ENCODE measurements at places on chromosomes 12 and 14. TPM values are rescaled to one million over a fixed set of nuclear protein-coding genes. Genes with fewer than 3 reads are reported as not detected.

NRIP2 gene
- not detected for total RNA-seq

DNA sequence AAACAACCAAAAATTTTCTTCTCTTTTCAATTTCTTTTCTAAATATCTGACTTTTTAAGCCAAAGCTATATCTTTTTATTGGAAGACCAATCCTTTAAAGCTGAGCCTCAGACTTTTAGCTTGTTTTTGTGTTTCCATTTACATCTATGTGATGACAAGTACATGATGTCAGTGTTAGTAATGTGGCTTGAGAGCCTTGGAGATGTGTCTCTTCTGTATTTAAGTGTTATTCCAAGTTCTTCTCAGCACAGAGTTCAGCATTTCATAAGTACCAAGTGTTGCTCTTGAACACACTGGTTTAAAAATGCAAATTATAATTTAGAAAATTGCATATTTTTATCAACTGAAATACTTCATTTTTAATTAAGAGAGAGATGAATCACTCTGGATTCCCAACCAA is 948.9 kb upstream of the FLRT2 start:
- DNase-seq: no peak

GRCh38 chr12:6338955-6339354 is 2.9 kb downstream of the TNFRSF1A start:
- no peak for DNase-seq

PRR4 gene
- total RNA-seq: 2.2 TPM

DNA sequence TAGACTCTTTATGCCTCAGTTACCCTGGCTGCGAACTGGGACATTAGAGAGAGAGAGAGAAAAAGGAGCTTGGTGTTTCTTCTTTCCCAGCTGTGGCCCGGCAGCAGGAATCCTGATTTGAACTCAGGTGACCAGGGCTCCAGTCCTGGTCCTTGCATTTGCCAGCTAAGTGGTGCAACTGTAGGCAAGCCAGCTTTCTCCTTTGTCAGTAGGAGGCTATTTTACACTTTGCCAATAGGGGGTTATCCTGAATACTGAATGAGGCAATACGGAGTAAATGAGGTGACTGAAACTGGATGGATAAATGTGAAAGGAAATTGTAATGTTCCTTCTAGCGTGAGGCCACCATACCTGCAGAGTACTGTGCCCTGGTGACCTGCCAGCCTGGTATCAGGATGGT is 27.8 kb downstream of the KCNA5 start:
- no peak for DNase-seq

- DNase-seq: no peak
Measured at GRCh38 chr12:83365317-83365716, 678.6 kb downstream of the TMTC2 start.

CRIP1 gene
- total RNA-seq: 21.3 TPM

DNA sequence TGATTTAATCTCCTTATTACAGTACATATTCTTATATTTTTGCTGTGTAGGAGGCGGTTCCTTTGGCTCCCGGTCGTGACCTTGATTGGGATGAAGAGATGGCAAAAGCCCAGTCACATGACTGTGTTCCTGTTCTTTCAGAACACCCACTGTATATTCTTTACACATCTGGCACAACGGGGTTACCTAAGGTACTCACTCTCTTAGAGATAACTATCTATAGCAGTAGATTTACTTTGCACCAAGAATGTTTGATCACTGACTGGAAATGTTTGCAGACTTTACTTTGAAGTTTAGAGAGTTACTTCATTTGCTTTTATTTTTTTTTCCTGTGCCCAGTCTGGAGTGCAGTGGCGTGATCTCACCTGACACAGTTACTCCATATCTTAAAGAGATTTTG is 65.2 kb downstream of the ACSS3 start:
- no peak for DNase-seq

NDUFA12 gene
- total RNA-seq: 112 TPM

- DNase-seq: no peak
Measured at GRCh38 chr12:94140556-94140955, 7.8 kb upstream of the PLXNC1 start.

APOLD1 gene
- 0.38 TPM for total RNA-seq

TROAP gene
- 2.7 TPM for total RNA-seq

GRCh38 chr14:52025310-52025709 is 36.0 kb downstream of the RTRAF start:
- peak; percentile 98 for DNase-seq

VEZT gene
- 106 TPM for total RNA-seq

AQP5 gene
- not detected for total RNA-seq

GRCh38 chr12:131454418-131455217 is 256.3 kb upstream of the SFSWAP start:
- DNase-seq: no peak

DNA sequence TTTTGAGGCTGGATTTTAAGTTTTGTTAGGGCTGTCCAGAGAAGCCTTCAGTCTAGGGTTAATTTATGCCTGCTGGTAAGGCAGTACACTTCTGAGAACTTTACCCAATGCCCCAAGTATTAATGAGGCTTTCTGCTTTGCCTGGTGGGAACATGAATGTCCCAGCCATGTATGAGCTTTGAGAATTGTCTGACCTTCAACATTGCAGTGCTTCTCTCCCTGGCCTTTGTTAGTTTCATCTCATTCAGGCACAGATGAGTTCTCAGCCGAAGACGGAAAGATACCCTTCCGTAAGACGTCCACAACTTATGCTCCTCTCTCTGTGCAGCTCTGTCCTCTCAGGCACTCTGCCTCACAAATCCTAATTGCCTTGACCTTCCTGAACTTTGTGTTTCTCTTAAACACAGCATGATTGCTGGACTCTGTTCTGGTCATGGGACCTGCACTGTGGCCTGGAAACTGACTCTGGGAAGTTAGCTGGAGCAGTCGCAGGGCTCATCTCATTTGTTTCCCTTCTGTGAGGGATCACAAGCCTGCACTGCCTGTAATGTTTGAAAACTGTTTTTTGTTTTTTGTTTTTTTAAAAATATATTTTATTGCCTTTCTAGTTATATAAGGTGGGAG is 15.7 kb downstream of the CHPT1 start:
- DNase-seq: no peak

GRCh38 chr12:112862636-112863290 is 44.0 kb upstream of the OAS1 start:
- no peak for DNase-seq

GRCh38 chr12:71748081-71748850 is 6.4 kb upstream of the RAB21 start:
- DNase-seq: no peak

DNA sequence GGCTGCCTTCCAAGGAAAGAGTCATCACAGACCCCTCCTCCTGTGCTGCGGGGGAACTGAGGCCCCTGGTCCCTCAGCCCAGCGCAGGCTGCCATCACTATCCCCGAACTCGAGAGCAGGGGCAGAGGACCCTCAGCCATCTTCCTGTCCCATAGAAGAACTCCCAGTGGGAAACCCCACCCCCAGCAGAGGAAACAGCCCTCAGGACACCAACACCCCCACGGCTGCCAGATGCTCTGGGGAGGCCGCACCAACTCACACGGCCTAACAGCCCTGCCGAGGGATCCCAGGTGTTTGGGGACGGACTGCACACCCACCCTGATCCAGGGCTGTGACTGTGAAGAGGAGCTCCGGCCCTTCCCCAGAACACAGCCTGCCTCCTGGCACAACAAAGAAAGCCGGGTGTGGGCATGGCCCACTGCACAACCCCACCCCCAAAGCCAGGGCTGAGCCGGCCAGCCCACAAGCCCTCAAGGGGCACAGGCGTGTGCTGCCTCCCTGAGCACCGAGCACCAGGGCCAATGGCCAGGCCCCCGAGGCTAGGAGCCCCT is 16.3 kb upstream of the C14orf180 start:
- no peak for DNase-seq

DNA sequence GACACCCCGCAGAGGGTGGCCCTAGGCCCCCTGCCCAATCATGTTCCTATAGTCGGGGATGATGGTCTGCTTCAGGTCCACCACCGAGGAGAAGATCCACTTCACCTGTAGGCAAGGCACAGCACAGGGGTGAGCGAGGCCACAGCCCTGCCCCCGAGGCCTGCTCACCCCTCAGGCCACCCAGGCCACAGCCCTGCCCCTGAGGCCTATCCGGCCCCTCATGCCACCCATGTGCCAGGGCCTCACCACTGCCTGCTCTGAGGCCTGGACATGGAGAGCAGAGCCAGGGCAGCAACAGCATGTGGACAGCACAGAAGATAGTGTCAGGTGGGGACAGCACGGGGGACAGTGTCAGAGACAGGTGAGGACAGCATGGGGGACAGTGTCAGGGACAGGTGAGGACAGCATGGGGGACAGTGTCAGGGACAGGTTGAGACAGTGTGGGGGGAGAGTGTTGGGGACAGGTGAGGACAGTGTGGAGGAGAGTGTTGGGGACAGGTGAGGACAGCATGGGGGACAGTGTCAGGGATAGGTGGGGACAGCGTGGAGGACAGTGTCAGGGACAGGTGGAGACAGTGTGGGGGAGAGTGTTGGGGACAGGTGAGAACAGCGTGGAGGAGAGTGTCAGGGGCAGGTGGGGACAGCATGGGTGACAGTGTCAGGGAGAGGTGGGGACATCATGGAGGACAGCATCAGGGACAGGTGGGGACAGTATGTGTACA is 239.7 kb downstream of the TMEM121 start:
- no peak for DNase-seq

DNA sequence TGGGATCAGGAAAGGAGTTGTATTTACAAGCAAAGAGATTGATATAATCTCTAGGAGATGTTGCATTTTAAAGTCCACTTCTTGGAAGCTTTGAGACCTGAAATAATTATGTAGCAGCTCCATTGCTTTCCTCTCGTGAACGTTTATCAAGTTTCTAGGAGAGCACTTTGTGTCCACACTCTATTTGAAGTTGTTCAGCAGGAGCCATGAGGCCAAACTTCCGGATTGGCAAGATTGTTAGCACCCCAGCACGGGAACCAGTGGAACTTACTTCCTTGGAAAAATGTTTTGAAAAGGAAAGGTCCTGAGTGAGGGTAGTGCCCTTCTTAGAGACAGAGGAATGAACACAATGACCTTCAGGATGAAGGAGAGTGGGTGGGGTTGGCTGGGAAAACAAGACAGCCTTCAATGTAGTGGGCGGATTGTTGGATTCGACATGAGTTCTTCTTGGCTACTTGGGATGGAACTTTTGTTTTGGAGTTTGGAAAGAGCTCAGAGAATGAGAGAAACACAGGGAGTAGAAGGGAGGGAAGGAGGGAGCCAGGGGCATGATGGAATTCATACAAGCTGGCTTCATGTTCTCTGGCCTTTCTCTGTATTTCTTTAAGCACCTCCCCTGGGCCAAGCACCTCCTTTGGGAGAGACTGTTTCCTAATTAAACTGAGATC is 23.8 kb upstream of the CISTR start:
- no peak for DNase-seq

DNA sequence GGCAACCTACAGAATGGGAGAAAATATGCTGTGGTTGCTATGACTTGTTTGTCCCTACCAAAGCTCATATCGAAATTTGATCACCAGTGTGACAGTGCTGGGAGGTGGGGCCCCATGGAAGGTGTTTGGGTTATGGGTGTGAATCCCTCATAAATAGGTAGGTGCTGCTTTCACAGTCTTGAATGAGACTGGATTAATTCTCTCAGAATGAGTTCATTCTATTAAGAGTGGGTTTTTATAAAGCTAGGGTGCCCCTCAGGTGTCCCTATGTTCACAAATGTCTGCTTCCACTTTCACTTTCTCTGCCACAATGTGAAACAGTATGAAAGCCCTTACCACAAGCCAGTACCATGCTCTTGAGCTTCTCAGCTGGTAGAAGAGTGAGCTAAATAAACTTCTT is 133.5 kb downstream of the CPNE8 start:
- DNase-seq: no peak

- no peak for DNase-seq
Measured at GRCh38 chr12:1662761-1663439, 28.0 kb upstream of the ADIPOR2 start.

GRCh38 chr14:72500234-72500838 is 393.6 kb downstream of the DPF3 start:
- no peak for DNase-seq

DNA sequence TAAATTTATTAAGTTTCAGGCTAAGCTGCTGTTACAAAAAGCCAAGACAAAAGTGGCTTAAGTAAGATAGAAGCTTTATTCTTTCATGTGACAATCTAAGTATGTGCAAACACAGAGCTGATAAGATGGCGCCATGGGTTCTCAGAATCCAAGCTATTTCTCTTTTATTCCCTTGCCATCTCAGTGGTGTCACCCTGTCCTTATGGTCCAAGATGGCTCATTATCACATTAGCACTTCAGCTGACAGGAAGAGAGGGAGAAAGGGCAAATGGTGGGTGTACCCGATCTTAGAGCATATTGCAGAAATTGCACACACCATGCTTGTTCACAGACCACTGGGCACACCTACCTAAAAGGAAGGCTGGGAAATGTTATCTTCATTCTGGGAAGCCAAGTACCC is 211.7 kb downstream of the TMTC2 start:
- DNase-seq: no peak

LRCOL1 gene
- not detected for total RNA-seq

DNA sequence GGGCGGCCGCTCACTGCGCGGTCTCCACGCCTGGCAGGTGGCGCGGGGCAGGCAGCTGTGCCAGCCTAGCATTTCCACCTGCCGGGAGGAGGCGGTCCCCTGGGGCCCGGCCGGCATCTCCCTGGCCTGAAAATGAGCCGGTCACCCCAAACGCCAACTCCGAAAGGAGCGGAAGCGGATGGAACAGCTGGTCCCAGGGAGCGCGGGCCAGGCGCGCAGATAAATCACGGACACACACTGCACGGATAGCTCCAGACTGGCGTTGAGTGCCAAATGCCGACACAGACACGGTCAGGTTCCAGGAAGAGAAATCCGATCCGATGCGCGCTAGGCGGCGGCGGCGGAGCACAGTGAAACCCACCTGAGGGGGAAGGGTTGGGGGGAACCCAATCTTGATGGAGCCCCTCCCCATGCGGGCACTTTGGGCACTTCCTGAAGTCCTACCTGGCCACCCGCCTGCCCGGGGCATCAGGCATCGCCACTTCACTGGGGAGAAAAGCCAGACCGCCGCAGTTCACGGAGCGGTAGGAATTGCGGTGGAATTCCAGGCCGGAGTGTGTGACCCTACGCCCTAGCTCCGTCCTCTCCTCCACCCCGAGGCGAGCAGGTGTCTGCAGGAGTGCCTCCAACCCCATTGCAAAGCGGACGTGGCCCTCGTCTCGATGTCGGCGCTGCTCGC is 624 bp upstream of the PLEKHD1 start:
- DNase-seq: peak; percentile 16

KRT79 gene
- total RNA-seq: 0.82 TPM

DNA sequence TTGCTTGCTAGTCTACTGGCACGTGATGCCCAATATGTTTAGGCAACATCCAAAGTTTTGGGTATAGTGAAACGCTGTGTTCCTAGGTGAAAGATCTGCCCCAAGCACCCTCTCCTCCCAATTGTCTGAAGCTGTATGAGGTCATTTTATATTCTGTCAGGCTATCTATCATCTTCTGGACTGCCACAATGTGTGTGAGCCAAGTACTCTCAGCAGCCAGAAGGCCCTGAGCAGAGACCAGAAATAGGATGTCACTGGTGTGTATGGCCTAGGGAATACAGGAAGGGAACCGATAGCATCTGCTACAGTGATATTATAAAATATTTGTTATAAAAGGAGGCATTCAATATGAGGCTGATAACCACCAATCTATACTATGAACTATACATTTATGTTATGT is 7.9 kb upstream of the PDE3A start:
- no peak for DNase-seq

Data from astrocyte (in vitro differentiated cells and primary cell).